ENCODE measurements at places on chromosomes 1 and 21.

GRCh38 chr1:43783096-43783670, 75.8 kb downstream of the ST3GAL3 start:
- no peak for DNase-seq

- DNase-seq: no peak
These were observed 12.8 kb downstream of the PDE9A start for GRCh38 chr21:42666023-42666747.

DNA sequence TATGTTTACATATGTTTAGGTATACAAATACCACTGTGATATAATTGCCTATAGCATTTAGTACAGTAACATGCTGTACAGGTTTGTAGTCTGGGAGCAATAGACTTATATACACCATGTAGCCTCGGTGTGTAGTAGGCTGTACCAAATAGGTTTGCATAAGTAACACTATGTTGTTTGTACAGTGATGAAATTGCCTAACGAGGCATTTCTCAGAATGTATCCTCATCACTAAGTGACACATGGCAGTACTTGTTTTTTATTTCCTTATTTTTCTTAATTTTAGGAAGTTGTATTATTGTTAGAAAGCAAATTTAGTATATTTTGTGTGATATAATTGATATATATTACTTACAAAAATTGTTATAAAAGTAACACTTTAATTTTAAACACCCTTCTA, 840.9 kb downstream of the LTN1 start:
- no peak for DNase-seq

GRCh38 chr1:212699625-212700222, at the start of gene BATF3:
TSS of gene BATF3 (minus strand) at chr1:212699840. CDS start at chr1:212699762, 78 bp downstream.
- DNase-seq: peak; percentile 47

DNA sequence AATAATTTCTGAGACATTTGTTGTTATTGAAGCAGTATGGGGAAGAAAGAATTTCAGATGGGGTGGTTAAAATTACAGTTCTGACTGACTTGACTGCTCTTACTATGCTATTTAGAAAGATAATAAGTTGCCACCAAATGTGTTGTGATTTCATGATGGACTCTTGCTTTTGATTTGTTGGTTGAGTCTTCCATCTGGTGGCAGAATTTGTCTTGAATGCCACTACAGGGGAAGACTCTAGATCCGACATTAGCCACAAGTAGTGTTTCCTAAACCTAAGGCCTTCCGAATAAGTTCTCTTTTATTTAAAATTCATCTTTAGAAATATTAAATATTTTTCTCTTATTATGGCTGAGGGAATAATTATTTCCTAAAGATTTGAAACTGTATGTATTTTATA, 190.9 kb upstream of the ADGRL4 start:
- no peak for DNase-seq

DNA sequence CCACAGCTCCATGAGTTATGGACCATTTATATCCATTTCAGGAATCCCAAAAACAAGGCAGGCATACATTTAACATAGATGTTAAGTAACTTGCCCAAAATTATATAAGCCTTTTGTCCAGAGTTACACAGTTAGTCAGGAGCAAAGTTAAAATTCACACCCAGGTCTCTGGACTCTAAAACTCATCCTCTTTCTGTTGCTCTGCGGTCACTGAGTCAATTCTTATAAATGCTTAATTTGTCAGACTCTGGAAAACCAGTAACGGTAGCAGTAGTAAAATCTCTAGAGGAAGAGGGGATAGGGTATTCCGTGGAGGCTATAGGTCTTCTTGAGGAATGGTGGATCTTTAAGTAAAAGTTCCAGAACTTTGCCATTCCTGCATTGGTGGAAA, 223.6 kb upstream of the JUN start:
- DNase-seq: no peak

DNA sequence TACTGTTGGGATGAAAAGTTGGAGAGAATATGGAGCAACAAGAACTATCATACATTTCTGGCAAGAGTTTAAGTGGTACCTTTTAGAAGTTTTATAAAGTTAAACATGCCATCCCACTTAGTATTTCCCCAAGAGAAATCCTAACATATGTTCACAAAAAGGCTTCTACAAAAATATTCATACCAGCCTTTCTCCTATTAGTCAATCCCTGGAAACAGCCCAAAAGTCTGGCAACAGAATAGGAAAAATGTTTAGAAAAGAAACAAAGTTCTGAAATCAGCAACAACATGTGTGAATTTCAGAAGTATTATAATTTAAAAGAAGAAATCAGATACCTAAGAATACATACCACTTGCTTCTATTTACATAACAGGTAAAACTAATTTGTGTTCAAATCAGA, 271.0 kb downstream of the DSCAM start:
- DNase-seq: no peak

GRCh38 chr1:180053594-180054567, 99.3 kb downstream of the CEP350 start:
- no peak for DNase-seq

GRCh38 chr1:24619376-24619775, 23.7 kb upstream of the SRRM1 start:
- peak; percentile 66 for DNase-seq

GRCh38 chr1:178345238-178345637, 151.5 kb downstream of the CLEC20A start:
- DNase-seq: no peak

GRCh38 chr1:168640182-168640581, 63.8 kb downstream of the XCL1 start:
- DNase-seq: no peak

- no peak for DNase-seq
These were observed 21.3 kb downstream of the RGS4 start for GRCh38 chr1:163090321-163090945.

- no peak for DNase-seq
These were observed 107.8 kb downstream of the DISC1 start for GRCh38 chr1:231734417-231734816.

GRCh38 chr21:24160528-24160927, 1446.8 kb downstream of the MRPL39 start:
- no peak for DNase-seq

- no peak for DNase-seq
These were observed 415.7 kb downstream of the PTPRU start for GRCh38 chr1:29651684-29652665.

DNA sequence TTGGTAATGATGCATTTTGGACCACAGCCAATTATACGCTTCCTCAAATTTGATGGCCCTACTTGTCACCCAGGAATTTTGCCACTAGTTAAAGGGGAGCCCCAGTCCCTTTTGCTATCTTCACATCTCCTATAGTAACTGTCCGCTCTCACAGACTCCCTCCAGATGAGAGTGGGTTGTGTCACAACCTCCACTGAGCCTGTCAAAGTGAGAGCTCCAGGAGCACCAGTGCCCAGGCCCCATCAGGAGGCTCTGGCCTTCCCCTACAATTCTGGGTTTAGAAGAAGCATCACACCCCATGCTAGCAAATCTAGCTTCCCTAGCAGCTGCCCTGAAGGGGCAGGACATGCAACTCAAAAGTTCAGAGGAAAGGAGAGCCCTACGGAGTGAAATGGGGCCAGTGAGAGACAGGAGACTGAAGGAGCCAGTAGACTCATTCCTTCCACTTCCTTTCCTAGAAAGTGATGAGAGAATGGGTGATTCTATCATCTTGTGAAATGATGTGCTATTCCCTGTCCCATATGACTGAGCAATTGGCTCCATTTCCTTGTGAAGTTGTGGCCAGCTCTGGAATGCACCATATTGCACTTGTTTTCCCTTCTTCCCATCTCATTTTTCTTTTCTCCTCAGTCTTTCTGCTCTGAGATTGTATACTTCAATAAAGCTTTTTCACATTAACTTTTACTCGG, 541.3 kb downstream of the DPYD start:
- no peak for DNase-seq

DNA sequence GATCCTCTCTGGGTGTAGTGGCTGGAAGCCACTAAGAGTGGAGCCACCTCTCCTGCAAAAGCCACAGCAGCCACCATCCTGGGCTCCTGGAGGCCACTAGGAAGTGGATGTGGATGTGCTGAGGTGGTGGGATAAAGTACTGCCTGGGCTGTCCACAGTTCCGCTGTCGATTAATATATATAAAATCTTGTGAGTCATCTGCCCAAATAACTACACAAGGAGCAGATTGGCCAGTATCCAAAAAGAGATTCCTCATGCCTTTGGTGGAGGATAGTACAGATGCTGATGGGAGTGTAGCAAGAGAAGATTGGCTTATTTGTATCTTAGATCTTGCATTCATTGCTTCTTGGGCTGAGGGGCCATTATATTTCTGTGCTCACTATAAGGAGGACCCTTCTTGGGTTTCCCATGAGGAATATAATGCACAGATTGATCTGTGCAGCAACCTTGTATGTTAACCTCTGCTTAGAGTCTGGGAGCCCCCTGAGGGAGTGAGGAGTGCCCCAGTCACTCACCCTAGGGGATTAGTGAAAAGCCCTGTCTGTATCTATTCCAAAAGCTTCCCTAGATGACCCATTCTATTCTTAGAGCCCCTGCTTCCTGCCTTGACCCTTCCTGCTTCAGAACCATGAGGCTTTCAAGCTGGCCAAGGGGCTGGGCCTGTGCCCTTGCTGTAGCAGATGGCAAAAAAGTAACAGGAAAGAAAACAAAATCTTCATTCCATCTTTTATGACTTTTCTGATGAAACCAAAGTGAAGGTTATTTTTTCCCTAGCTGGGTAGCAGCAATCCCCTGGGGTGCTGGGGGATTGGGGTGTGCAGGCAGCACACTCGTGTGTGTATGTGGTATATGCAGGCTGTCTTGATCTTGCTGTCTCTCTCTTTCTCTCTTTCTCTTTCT, 31.7 kb downstream of the RCSD1 start:
- DNase-seq: no peak

GRCh38 chr1:33575324-33575879, 103.0 kb downstream of the ZSCAN20 start:
- DNase-seq: no peak

DNA sequence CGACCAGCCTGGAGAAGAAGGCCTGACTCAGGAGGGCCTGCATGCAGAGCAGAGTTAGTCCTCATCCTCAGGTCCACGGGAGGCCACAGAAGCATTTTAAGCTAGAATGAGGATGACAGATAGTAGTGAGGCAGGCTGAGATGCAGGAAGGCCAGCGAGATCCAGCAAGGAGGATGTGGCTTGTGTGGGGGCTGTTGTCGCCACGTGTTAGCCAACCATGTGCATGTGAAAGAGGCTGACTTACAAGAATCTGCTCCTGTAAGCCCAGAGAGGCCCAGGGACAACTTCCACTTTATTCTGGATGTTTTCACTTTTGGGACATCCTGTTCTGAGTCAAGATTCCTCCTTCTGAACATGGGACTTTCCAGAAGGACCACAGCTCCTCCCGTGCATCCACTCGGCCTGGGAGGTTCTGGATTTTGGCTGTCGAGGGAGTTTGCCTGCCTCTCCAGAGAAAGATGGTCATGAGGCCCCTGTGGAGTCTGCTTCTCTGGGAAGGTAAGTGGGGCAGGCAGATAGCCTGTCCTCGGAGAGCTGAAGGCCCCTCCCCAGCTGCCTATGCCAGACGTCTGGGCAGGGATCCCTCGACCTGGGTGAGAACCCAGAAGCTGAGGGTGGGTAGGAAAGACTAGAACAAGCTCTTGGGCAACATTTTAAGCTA, at the start of gene SLAMF8:
SLAMF8 (plus strand) TSS at position 433 of the 661 bp plus-strand sequence; CDS start at position 459, 26 bp downstream.
- DNase-seq: no peak

DNA sequence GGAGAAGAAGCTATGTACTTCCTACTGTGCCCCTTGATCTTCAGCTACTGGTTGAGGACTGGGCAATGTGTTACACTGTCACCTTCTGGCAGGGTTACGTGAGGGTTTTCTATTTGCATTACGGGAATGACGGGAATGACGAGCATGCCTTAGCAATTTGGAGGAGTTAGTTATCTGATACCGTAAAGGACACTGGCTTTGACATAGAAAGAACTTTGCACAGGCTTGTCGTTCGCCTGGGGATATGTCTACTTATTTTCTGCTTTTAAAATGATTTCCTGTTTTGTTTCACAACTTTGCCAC, 19.8 kb upstream of the ACBD6 start:
- DNase-seq: no peak

DNA sequence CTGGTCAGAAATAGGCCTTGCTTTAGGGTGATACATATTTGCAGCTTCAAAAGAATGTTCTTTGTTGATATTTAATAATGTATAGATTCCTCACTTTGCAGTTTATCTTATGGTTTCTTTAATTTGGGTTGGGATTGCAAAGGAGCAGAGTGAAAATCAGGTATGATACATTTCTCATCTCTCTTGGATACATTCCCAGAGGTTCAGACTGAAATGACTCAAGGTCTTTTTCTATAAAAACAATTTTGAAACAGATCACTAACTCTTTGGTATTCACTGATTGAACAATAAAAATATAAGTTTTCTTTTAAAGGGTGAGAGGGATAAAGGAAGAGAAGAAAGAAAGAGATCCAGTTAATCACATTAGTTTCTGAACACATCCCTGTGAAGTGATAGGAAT, 606.5 kb upstream of the CAMK1G start:
- DNase-seq: no peak

- no peak for DNase-seq
These were observed 10.0 kb upstream of the NPL start for GRCh38 chr1:182779530-182779929.

DNA sequence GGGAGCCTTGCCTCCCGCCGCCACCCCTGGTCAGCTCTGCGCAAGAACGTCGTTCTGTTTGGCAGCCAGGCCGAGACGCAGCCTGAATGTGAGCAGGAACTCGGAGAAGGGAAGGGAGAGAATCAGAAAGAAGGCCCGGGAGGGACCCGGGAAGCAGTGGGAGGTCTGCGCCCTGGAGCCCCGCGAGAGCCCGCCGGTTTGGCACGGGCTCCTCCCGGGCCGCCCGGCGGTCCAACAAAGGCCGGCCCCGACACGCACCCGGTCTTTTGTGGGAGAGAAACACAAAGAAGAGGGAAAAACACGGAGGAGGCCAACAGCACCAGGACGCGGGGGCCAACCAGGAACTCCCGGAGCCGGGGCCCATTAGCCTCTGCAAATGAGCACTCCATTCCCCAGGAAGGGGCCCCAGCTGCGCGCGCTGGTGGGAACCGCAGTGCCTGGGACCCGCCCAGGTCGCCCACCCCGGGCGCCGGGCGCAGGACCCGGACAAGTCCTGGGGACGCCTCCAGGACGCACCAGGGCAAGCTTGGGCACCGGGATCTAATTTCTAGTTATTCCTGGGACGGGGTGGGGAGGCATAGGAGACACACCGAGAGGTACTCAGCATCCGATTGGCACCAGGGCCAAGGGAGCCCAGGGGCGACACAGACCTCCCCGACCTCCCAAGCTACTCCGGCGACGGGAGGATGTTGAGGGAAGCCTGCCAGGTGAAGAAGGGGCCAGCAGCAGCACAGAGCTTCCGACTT, 2.7 kb upstream of the OLIG2 start:
- DNase-seq: no peak

GRCh38 chr21:32418146-32418545, 5.6 kb downstream of the EVA1C start:
- DNase-seq: no peak

- DNase-seq: no peak
These were observed 10.0 kb upstream of the FAM110D start for GRCh38 chr1:26148887-26149286.

- no peak for DNase-seq
These were observed 25.4 kb upstream of the FMO1 start for GRCh38 chr1:171222936-171223335.

DNA sequence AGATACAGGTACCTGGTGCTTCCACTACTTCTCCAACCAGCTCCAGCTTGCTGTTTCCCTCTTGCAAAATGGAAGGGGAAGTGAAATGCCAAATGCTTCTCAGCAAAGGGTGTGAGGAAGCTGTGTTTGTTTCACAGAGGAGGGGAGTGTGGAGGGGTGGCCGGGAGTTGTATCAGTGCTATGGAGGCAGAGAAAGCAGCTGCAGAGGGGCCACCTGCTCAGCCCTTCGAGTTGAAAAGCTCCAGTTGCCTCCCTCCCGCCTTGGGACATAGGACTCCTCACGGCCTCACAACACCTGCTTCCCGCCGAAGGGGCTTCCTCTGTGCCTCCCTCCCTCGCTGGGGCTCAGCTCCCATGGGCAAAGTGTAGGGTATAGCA, 12.1 kb upstream of the LINGO4 start:
- DNase-seq: no peak

All from nucleus accumbens (tissue), 56 donors.